ENCODE measurements at places on chromosomes 3 and 15.

GRCh38 chr3:149245738-149246451 is 24.3 kb upstream of the CP start:
- no peak for DNase-seq

DNA sequence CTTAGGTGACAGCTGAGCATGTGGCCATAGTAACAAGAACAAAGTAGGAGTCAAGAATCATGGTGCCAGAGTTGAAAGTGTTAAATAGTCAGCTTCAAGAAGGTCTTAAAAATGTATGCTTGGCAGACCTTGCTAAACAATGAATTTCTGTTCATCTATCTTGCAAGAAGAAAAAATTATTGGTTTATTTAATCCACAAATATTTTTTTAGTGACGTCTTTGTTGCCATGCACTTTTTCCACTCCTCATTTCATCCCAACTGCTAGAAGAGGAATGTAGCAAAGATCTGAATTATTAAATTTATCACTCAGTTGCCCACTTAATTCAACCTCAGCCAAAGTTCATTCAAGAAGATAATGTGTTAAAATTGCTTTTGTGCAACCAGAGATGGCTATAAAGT is 3.2 kb upstream of the SLC4A7 start:
- no peak for DNase-seq

DNA sequence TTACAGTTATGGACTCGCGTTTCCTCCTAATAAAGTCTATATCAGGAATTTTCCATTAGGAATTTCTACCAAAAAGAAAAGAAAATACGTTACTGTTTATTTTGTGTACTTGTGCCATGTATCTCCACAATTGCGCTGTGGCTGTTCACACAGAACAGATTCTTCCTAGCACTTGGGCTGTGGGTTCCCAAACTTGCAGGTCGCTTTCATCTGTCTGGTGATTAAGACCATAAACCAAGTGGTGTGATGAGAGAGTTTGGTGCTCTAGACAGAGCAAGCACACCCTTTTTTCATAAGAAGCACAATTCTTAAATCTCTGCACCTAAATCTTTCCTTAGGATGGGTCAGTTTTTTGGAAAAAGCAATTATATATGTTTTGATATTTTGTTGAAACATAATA is 203.3 kb downstream of the TP63 start:
- no peak for DNase-seq

DNA sequence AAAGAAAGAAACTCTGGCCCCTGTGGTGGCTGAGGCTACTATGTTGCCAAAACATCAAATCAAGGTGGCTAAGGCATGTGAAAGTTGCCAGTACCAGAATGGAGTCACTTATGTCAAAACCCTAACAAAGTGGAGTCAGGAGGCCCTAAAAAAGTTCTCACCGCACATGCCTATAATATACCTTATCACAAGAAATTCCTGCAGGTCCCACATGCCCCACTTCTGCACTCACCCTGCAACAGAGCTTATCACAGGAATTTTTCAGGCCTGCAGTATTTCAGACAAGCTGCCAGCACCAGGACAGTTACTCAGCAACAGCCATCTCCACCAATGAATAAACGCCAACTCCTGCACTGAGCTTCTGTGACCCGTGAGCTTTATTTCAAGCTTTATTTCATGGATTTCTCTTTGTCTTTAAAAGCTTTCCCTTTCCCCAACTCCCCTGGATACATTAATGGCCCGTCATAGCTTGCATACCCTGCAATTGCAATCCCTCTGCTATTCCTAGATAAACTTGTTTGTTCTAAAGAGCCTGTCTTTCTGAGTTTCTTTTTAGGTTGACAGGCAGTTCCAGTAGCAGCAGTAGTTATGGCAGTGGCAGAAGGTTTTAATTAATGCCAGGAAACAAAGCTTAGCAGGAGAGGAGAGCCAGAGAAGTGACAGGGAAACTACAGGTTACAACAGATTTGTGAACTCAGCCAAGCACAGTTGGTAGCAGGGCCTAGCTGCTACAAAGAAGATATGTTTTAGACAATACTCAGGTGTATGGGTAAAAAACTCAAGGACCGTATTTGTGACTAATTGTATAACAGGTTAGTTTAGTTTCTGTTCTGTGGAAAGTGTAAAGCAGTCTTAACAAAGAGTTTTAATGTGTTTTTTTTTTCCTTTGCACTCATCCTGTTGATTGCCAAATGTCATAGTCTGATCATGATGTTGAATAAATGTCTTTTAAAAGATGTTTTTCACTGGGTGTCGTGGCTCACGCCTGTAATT is 15.9 kb upstream of the TMEM42 start:
- no peak for DNase-seq

DNA sequence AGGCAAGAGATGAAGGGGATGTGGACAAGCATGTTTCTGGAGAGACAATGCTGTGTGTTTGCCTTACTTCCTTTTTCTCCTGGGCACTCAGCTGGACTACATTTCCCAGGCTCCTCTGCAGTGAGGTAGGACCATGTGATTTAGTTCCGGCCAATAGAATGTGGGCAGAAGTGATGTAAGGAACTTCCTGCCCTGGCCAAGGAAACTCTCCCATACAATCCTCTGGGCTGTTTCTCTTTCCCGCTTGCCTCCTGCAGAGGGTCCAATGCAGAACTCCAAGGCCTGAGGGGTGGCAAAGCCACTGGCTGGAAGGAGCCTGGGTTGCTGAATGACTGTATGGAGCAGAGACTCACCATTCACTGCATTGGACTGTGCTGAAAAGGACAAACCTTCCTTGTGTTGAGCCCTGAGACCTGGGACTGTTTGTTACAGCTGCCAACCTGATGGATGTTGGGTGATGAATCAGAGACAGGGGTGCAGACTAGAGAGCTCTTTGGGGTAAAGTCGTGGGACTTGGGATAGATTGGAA is 82.7 kb upstream of the SLC6A6 start:
- no peak for DNase-seq

DNA sequence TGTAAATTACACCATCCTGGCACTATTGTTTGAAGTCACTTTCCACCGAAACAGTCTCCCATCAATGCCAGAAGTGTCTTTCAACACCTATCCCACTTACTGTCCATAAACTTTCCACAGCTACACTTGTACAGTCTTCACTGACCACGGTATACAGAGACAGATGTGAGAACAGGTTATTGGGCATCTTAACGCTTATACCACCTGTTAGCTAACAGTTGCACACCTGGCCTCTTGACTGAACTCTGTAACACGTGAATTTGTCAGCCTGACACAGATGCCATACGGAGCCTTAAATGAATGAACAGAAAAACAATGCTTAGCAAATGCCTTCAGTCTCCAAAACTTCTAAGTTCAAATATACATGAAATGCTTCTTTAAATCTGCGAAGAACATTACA is 440.5 kb downstream of the SHQ1 start:
- no peak for DNase-seq

GRCh38 chr3:97187771-97188170 is 373.4 kb downstream of the EPHA6 start:
- DNase-seq: no peak

GRCh38 chr3:2097641-2098191 is 950 bp upstream of the CNTN4 start:
- DNase-seq: no peak

DNA sequence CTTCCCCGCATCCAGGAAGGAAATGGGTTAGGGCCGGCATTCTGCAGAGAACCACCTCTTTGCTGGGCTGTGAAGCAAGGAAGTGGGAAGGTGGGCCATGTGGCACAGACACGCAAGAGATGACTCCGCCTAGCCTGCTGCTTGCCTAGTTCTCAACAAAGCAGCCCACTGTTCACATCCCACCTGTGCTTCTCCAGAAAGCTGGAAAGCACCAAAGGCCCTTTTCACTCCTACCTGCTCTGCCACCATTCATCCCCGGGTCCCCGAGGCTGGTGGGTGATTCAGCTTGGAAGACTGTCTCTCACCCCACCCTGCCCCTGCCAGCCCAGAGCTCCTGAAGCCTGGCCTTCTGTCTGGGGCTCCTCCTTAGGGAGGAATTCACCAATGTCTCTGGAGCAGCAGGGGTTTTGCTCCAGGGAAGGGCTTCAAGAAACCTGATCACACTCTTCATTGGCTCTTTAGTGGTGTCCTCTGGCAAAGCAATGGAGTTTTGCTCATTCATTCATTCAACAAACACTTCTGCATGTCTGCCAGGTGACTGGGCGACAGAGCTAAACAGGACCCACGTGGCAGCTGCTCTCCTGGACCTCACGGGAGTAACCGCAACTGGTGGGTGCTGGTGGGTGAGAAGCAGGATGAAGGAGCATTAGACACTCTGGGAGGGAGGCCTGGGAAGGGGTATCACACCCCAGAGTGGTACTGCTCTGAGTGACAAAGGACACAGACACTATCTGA is 145.4 kb upstream of the TLE3 start:
- no peak for DNase-seq

DNA sequence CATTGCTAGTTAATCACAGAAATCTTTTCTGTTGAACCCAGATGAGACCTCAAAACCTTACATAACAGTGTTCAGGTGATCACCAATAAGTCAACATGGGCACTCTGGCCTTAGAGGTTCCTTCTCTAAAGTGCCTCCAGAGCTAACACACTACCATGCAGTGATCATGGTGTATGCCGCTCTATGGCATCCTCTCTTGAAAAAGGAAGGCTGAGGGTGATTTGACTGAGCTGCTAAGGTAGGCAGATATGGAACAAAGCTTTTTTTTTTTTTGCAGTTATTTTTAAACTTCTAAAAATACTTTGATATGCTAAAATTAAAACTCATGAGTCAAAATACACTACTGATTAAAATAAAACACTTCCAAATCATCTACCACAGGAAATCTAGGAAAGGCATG is 46.0 kb downstream of the IGF2BP2 start:
- DNase-seq: no peak

DNA sequence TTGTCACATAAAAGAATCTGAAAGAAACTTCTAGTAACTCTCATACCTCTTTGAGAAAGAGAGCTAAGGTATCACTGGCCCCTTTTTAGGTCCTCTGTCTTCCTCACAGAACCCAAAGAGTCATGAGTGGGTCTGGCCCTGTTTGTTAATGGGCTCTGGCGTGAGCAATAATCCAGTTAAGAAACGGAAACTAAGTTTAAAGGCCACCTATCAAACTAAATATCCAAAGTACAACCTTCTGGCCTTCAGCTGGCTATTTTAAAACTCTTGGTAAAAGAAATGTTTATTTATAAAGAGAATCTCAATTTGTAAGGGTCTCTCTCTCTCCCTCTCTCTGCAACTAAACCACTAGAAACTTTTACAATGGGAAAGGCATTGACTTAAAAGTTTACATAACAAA is 71.0 kb upstream of the STRIT1 start:
- no peak for DNase-seq

DNA sequence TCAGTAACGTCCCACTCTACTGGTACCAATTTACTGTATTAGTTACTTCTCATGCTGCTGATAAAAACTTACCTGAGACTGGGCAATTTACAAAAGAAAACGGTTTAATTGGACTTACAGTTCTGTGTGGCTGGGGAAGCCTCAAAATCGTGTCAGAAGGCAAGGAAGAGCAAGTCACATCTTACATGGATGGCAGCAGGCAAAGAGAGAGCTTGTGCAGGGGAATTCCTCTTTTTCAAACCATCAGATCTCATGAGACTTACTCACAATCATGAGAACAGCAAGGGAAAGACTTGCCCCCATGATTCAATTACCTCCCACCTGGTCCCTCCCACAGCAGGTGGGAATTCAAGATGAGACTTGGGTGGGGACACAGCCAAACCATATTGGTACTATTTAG is 908.2 kb upstream of the NR2F2 start:
- DNase-seq: no peak

DNA sequence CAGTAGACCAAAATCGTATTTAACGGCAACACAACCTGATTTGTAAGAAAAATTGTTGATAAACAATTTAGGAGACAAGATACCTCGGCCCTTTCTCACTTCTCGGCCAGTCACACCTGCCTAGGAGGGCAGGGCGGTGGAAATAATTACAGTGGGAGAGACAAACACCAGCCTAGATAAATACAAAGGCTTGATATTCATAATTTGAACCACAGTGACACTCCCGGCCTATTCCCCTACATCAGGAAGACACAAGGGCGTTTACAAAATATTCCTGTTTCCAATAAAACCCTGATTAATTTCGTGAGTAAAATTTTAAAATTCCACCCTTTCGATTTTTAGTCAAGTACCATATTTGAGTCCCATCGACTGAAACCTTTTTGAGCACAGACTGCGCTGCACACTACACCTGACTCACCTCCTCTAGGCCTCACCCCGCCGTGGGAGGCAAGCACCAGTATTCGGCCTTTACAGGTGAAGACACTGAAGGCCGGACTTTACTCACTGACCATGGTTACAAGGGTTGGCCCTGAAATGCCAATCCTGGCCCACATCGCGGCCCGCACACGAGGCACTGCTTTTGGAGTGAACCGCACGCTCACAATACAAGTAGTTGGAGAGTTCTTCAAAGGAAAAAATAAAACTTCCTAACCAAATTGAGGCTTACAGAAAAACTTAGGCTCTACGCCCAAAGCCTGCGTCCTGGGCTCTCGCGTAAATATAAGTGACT is 794 bp downstream of the ARPP19 start:
- peak; percentile 17 for DNase-seq

DNA sequence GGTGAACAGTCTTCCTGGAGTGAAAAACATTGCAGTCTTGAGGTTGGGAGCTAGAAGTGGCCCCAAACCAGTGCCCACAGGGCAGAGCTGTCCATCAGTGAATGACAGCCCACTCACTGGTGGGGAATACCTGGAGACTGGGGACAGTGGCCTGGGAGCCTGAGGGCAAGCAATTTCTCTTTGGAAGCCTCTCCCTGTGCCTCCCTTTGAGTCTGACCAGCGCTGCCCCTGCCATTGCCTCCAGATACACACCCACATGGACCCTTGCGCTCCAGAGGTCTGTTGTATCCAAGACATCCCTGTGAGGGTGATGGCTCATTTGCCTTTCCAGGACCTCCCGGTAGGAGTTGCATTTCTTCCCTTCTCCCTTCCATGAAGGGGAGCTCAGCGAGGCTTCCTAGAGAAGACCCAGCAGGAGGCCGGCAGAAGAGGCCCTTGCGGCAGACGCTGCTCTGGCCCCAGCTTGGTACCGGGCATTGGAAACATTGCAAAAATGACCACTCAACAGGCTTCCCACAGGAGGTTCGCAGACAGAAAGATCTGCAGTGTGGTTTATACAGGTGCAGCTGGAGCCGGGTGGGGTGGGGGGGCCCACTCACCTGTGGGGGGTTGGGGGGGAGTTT is 38.5 kb downstream of the KLF13 start:
- no peak for DNase-seq

GRCh38 chr3:50609763-50610085 is 1.9 kb downstream of the CISH start:
- DNase-seq: no peak

- DNase-seq: no peak
These were observed 130.3 kb downstream of the LIPC start for GRCh38 chr15:58562135-58562534.

DNA sequence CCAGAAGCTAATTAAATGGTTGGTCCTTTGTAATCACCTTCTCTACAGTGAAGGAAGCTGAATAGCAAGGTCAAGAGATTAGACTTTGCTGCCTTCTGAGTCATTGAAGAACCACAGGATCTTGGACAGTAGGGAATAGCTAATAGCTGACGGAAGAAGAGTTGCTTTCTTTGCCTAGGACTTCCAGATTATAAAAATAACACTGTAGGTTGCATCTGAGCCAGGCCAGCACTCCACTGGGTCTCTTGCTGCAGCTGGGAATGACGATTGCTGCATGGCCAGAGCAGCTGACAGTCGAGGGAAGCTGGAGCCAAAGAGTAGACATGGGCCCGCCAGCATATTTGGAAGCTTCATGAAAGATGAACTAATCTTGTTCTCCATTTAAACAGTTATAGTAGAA is 81.5 kb upstream of the KCNMB2 start:
- DNase-seq: no peak
